Epithelial cell of proximal tubule (primary cell): ENCODE measurements at places on chromosomes 7 and 10. TPM values are rescaled to one million over a fixed set of nuclear protein-coding genes. Genes with fewer than 3 reads are reported as not detected.

DNA sequence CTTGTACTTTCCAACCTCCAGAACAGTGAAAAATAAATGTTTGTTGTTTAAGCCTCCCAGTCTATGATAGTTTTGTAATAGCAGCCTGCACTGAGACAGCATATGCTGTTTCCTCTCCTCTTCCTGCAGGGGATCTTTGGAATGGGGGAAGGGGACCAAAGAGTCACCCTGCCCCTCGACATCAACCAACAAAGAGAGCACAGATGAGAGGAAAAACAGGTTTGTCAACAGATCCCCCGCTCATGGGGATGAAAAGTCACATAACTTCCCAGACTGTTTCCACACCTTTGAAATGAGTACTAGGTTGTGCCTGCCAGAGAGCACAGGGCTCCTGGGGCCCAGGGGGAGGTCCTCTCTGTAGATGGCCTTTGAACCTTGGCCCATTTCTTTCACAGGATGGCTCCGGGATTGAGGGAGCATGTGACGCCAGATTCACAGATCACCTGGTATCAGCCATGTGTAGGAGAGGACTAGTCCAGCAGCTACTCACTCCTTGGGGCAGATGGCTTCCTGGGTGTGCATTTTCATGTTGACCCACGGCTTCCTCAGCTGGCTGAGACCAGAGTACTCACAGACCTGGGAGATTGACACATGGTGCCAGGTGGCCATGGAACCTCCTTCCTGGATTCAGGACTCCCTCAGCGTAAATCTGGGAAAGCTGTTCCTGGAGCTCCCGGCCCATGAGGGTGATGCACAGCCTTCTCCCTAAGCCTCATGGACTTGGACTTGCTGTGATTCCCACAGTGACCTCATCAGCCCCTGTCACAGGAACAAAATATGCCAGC, 125.6 kb downstream of the CXCL12 start:
- no peak for DNase-seq

DNA sequence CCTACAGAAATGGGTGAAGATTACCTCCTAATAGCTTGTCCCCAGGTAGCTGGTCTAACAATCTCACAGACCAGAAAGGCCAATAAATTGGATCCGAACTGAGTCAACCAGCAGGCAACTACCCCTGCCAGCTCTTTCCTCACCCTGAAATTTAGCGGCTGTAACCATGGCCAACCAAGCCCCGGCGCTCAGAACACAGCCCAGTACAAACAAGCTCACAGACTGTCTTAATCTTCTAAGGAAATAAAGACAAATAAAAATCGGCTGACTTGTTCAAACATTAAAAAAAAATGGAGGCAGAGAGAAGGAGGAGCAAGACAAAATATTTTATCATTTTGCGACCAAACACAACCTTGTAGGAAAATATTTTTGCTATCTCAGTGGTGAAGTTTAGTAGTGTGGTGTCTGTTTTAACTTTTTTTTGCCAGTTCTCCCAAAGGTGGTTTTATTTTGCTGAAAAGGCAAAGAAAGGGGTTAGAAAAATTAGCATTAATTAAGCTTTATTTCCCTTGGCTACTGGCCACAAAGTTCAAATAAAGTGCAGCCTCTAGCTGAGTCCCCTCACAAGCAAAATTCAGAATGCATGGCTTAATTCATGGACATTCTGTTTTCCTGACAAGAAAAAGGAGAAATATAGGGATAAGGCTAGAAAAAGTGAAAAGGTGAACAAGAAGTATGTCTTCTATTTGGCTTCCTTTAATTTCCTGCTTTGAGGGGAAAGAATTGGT, 313.0 kb upstream of the NPVF start:
- no peak for DNase-seq

DNA sequence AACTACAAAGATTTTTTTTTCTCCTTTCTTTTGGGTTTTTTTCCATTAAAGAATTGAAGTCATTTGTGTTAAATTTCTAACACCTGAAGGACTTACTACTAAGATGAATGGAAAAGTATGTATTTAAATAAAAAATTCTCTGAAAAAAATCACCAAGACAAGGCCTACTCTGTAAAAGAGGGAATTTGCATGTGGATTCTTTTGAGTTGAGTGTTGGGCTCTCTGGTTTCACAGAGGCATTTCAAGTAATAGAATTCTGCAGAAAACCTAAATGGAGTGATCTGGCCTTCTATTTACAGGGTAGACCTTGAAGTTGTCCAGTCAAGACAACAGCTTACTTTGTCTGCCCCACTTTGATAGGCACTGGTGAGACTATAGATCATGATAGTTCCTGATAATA, 4.1 kb downstream of the LRRC17 start:
- DNase-seq: no peak

DNA sequence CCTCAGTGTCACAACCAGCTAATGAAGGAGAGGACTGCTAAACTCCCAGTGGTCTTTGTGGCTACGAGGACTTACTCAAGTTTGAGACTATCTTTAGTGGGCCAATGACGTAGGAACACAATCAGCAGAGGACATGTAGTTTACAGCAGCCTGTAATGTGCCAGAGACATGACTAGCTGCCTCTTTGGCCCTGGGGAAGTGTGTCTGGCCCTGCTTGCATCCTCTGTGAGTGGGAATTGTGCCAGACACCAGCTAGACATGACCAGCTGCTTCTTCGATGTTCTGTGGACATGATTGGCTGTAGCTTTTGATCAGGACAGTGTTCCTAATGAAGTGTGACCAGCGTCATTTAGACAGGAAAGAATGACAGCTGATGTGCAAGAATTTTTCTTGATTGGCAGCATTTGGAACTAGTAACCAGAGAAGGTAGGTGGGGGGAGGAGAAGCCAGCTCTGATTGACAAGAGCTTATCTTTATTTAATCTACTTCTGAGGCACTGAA, 141.7 kb downstream of the AUTS2 start:
- DNase-seq: no peak

DNA sequence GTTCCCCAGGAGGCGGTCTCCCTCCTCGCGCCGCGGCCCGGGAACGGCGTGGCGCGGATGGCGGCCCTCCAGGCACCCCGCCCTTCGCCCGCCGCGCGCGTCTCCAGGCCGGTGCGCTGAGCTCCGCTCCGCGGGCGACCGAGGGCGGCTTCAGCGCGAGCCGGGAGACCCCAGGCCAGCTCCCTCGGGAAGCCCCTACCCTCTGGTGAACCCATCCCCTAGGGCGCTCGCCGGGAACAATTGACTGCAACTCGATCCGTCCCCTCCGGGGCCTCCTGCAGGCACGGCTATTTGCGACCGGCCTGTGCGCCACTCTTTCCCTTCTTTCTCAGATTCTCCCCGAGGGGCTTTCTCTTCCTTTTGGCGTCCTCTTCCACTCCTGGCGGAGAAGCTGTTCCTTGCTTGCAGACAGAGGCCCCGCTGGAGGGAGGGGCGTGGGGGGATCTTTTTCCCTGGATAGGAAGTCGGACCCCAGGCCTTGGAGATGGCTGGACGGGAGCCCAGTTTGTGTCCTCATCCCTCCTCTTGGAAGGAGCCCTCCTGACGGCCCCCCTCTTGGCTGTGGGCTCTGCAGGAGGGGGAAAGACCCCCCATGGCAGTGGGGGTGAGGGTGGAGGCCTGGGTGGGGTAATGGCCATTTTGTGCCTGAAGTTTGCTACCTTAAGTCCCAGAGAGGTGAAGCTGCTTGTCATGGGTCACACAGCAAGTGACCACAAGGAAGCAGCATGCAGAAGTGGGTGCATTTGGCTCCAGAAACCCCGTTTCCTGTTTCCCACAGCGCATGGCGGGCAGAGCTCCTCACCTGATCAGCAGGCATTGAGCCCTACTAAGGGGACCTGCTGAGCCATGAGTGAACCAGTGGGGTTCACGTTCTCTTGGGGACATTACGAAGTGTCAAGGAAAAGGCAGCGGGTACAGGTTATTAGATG, 171.2 kb upstream of the TNRC18 start:
- no peak for DNase-seq

DNA sequence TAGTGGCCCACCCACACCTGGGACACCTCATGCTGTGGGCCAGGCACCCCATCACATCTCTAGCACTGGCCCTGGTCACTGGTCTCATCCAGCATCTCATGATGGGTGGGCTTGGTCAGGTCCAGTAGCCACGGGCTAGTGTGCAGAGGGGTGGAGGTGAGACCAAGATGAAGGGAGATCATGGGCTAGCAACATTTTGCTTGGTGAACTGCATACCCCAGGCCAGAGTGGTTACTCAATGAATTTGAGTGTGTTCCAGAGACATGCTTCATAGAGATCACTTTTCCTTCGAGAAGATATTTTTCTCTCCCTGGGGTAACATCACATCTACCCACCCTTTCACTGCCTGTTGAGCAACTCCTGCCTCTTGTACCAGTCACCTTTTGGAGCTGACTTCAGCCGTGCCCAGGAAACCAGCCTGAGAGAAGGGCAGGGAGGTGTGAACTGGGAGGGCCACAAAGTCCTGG, 44.2 kb downstream of the MINDY4 start:
- no peak for DNase-seq

DNA sequence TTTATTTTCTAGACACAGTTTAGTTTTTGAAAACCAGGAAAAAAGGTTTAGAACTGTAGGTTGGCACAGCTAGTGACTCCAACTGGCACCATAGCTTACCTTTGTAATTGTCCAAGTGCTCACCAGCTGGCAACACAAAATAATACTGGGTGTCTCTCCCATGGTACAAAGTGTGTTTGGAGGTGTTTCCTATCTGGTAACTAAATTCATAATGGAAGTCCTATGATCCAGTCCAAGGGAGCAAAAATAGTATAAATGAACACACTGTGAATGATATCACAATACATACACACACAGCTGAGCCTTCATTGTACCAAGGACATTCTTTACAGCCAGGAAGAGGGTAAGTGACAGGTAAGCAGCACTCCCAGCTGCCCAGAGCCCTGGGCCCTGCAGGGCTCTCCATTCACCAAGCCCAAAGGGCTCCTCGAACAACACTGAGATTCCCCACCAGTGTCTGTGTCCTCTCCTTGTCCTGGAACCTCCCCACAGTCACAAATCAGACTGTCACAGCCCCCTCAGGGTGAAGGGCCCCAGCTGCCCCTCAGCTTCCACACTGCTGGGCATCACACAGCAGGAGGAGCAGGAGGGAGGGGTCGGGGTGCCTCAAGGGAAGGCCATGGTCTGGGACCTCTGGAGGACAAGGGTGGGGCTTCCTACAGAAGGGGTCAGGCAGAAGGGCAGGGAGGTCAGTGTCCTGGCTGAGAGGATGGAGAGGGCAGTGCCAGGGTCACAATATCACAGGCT, 72.1 kb downstream of the PKD1L1 start:
- DNase-seq: no peak

GRCh38 chr10:107914450-107915214, 750.1 kb upstream of the SORCS1 start:
- DNase-seq: no peak

- no peak for DNase-seq
Observed at GRCh38 chr7:15687546-15688278, 1.2 kb upstream of the MEOX2 start.

DNA sequence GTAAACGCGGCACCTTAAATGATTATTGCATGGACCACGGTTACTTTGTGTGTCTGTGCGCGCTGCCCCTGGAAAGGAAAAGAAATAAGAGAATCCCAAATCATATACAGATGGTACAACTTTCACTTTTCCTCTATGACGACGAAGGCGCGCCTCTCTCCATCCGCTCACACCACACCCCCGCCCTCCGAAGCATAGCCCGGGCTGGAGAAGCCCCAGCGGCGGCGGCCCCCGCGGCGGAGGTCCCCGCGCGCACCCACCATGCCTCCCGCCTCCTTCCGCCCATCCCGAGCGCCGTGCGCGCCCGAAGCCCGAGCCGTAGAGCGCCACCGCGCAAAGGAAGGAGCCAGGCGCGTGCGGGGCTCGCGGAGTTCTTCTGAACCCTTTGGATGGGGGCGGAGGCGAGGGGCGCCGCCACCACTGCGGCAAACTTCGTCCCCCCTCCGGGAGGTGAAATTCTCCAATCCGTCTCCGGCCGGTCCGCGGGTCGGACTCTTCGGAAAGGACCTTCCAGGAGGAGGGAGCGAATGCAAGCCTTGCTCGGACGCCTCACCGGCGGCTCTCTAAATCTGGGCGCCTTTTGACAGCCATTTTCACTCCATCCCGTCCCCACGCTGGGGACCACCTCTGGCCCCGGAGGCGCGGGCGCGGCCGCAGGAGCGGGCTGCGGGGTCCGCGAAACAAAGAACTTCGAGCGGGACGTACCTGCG, 588 bp downstream of the GLI3 start:
- DNase-seq: no peak

- DNase-seq: peak; percentile 50
Observed at GRCh38 chr7:137130751-137131158, 212.8 kb downstream of the PTN start.

GRCh38 chr10:29473406-29474100, 161.2 kb downstream of the SVIL start:
- no peak for DNase-seq

- no peak for DNase-seq
Observed at GRCh38 chr10:122703483-122704448, 4.1 kb upstream of the C10orf120 start.

GRCh38 chr7:141431140-141431479, 120.1 kb upstream of the AGK start:
- DNase-seq: no peak

GRCh38 chr10:65196111-65196510, 1674.9 kb downstream of the REEP3 start:
- DNase-seq: no peak

DNA sequence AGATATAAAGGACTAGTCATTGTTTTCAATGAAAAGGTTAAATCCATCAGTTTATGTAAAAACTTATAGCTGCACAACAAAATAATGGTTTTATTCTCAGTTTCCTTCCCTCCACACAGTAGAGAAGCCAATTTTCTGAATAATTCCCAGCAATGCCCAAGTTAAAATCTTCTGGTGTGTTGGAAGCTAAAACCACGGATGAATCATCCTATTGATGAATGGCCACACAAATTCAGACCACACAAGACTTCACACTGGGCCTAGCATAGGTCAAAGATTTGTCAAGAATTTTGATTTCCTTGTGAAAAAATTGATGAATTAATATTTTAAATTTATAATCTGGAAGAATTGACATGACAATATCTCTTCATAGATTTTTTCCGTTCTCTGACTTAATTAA, 617.6 kb downstream of the INHBA start:
- DNase-seq: no peak

GRCh38 chr7:35415411-35415822, 161.5 kb upstream of the TBX20 start:
- no peak for DNase-seq

DNA sequence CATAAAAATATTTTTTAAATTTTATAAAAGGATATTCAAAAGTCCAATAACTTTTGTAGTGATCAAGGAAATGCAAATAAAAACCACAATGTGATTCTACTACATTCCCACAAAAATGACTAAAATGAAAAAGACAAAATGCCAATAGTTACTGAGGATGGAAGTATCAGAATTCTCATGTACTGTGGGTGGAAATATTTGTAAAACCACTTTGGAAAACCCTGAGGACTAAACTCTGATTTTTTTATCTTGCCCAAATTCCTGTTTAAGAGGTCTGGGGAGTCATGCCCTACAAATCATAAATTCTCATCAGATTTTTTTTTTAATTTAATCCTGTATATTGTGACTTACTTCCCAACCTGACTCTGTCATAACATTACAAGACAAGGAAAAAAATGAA, 9.8 kb upstream of the SEMA3D start:
- DNase-seq: no peak

Gene SPDYE5
- not detected in 2 replicates for total RNA-seq

Gene CPVL
- 12.0 and 31.3 TPM in 2 replicates for total RNA-seq

Gene PCDH15
- total RNA-seq: 0.07 TPM in 1 of 2 replicates, not detected in the other

Gene STEAP1
- total RNA-seq: 3.4 and 8.0 TPM in 2 replicates

Gene TAS2R40
- not detected in 2 replicates for total RNA-seq

Gene WIPF3
- total RNA-seq: 0.23 and 0.36 TPM in 2 replicates

Gene CAMK2G
- total RNA-seq: 15.2 and 17.0 TPM in 2 replicates

Gene KLLN
- 0.06 and 0.36 TPM in 2 replicates for total RNA-seq

Gene TRPV5
- not detected in 2 replicates for total RNA-seq
